ENCODE measurements at places on chromosomes 5 and 9. TPM values are rescaled to one million over a fixed set of nuclear protein-coding genes. Genes with fewer than 3 reads are reported as not detected.

- no peaks in the 10 kb centered on the region for H3K27me3 ChIP-seq
- H3K4me1 ChIP-seq = no peaks in the 10 kb centered on the region
- H3K27ac ChIP-seq = no peak overlapping the region
- H3K36me3 ChIP-seq = no peaks in the 10 kb centered on the region
Measured at GRCh38 chr5:172556971-172557461, 84.0 kb upstream of the NEURL1B start.

- H3K27ac ChIP-seq = no peak overlapping the region
- H3K4me1 ChIP-seq = no peaks in the 10 kb centered on the region
- DNase-seq = no peak
- H3K36me3 ChIP-seq = no peaks in the 10 kb centered on the region
- no peak overlapping the region for H3K4me3 ChIP-seq
- no peaks in the 10 kb centered on the region for H3K27me3 ChIP-seq
Measured at GRCh38 chr5:72451741-72452505, 55.3 kb downstream of the ZNF366 start.

DNA sequence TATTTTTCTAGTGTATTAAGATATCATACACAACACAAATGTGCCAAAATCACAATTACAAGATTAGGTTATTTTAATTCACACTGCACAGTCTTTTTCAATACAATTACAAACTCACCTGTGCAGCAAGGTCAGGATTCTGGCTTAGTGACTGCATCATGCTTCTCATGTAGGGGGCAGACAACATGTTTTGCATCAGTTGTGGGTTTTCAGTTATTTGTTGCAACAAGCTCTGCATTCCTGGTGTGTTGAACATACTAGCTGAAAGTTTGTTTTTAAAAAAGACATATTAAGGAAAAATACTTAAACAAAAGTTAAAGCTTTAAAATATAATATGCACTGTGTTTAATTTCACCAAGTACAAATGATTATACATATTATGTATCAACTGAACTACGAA, 38.7 kb downstream of the UBQLN1 start:
- H3K27me3 ChIP-seq = no peaks in the 10 kb centered on the region
- H3K4me3 ChIP-seq = no peak overlapping the region
- peaks cover 15% of the 10 kb centered on the region for H3K4me1 ChIP-seq

GRCh38 chr5:37506722-37507121, 127.6 kb downstream of the WDR70 start:
- DNase-seq = no peak
- no peak overlapping the region for H3K27ac ChIP-seq
- no peaks in the 10 kb centered on the region for H3K4me1 ChIP-seq

Gene PCDHB14
- not detected for total RNA-seq

Gene CORO2A
- total RNA-seq = 10.3 TPM

Gene DRD1
- total RNA-seq = not detected
